ENCODE measurements at places on chromosomes 5 and 9.

DNA sequence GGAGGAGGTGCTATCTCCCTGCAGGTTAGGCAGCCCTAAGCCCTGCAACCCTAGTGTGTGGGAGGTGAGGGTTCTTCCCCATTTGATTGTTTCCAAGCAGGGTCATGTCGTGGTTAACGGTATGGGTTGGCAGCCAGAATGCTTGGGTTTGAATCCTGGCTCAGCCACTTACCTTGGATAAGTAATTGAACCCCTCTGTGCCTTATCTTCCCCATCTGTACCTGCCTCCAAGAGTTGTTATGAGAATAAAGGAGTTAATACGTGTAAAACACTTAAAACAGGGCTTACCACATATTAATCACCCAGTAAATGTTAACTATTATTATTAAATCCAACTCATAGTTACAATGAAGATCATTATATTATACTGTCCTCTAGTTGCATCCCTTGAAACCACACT lies 52.2 kb upstream of the SPATA31E1 start:
- no peak for DNase-seq

GRCh38 chr5:80784451-80784850 lies 129.7 kb upstream of the DHFR start:
- DNase-seq, result no peak

DNA sequence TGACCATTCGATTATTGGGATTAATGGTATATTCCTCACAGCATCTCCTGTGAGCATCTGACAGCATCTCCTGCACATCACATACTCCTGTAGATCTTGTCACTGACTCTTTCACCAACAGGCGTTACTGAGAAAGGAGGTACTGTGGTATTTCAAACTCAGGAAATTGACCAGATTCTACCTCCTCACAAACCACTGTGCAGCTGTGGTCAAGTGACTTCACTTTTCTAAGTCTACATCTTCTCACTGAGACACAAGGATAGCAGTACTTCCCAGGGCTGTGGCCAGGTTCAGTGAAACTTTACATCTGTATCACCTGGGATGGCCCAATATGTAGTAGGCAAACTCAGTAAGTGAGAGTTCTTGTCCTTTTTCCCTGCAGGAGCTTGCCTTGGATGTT lies 332.3 kb upstream of the ADAMTSL1 start:
- no peak for DNase-seq

DNA sequence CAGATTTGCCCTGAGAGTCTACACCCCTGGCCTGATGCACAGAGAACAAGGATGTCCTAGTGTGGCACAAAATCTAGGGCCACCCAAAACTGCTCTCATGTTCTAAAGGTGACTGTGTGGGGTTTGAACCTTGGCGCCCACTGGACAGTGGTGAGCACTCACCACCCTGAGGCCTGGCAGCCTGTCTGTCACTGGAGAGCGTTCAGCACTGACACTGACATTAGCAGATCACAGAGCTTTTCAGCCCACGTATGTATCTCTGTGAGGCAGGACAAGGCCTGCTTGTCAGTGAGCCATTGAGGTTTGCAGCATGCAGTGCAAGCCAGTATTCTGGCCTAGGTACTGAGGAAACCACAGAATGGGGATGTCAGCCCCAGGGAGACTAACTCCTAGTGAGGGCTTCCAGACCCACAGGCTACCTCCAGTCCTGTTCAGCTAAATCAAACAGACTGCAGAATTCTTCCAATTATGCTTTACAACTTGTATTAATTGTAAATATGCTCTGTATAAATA lies 38.9 kb upstream of the SLC2A8 start:
- DNase-seq, result peak; percentile 42

DNA sequence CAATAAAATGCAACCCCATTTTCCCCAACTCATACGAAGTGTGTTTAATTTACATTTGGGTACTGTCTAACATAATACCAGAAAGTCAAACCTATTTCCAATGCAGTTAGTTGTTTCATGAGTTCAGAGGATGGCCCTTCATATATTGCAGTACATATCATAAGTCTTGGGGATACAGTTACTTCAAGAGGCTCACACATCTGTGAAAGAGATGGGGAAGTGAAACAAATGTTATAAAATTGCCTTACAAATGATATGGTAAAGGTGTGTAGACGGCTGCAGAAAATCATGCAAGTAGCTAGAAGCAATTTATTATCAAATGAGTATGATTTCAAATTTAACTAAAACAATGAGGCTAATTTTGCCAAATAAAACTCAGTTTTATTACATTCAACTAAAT lies 219.0 kb upstream of the CDH12 start:
- no peak for DNase-seq

DNA sequence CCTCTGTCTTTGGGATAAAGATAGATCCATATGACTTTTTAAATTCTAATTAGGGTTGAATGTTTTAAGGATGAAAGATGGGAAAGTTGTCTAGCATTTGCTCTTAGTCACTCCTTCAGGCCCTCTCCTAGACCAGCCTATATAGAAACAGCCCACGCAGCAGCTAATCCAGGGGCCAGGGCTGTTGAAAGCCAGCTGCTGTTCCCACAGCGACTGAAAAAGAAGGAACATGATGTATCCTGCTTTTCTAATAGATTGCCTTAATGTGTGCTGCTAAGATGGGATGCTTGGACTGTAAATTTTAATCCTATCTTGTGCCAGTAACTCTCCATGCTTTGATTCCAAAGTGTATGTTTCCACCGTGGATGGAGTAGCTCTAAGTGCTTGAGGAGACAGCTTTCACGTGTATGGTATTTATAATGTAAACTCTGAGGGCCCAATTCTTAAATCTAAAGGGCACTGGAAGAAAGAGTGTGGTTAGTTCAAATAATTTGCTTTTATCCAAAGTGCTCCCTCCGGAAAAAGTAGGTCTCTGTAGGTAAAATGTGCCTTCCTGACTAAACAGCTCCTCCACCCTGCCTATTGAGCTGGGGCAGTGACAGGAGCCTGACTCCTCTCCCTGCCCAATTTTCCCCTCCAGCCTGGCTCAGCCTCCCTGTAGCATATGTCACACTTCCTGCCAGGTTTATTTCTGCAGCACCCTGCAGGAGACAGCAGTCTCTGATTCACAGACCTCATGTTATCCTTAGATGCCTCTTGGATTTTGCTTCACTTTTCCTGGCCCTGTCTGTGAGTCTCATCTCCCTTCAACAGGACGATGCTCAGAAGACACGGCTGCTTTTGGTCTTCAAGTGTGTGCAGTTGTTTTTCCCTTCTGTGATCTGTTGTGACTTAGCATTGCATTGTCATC lies 33.2 kb downstream of the SLC36A1 start:
- no peak for DNase-seq

GRCh38 chr9:110389148-110389750 lies 51.6 kb upstream of the TXNDC8 start:
- DNase-seq, result no peak

GRCh38 chr5:54823006-54823405 lies 162.4 kb downstream of the ESM1 start:
- DNase-seq, result no peak

GRCh38 chr5:87399720-87400119 lies 13.0 kb downstream of the CCNH start:
- no peak for DNase-seq

- DNase-seq, result no peak
Observed at GRCh38 chr5:122458278-122458872, 146.3 kb downstream of the SNCAIP start.

GRCh38 chr9:100011062-100011681 lies 87.6 kb downstream of the ERP44 start:
- no peak for DNase-seq

DNA sequence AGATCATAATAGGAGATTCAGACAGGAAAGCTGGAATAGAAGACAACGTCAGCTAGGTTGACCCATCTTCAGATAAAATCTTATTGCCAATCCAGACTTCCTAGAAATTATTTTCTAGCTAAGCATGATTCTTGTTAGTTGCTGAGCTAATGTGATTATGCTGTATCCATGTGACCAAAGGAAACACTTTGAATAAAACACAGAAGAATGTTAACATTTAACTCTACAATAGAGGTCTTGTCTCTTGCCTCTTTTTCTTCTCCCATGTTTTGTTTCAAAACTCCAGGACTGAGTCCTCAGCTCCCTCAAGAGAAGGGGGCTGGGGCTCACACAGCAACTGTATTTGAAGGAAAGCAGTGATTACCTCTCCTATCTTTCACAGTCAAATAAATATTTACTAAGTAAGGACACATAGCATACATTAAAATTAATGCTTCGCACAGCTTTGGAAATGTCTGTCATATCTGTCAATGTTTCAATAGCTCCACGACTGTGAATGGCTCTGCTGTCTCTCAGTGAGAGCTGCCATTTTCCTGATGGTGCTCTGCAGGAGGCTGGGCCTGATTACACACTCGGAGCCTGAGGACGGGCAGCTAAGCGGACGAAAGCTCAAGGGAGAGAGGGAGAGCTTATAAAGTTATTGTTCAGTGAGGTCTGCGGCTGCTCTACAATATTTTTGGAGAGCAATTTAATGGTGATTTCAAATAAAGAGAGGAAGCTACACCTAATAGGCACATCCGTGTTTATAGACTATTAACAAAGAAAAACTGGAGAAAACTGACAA lies 64.8 kb upstream of the ZNF462 start:
- DNase-seq, result no peak

DNA sequence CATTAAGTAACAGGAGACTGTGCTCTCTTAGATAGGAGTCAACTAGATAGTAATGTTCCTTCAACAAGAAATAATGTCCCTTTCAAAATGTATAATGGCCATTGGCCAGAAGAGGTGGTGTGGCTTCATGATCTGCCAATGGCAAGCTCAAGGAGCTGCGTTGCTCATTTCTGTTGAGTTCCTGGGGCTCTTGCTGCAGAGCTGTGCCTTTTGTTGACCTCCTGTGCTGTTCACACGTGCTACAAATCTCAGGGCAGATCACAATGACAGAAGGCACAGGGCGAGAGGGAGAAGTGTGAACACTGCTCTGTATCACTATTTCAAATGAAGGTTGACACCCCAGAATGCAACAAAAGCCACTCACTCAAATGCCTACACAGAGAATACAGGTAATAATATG lies 16.0 kb upstream of the TBC1D2 start:
- DNase-seq, result no peak

DNA sequence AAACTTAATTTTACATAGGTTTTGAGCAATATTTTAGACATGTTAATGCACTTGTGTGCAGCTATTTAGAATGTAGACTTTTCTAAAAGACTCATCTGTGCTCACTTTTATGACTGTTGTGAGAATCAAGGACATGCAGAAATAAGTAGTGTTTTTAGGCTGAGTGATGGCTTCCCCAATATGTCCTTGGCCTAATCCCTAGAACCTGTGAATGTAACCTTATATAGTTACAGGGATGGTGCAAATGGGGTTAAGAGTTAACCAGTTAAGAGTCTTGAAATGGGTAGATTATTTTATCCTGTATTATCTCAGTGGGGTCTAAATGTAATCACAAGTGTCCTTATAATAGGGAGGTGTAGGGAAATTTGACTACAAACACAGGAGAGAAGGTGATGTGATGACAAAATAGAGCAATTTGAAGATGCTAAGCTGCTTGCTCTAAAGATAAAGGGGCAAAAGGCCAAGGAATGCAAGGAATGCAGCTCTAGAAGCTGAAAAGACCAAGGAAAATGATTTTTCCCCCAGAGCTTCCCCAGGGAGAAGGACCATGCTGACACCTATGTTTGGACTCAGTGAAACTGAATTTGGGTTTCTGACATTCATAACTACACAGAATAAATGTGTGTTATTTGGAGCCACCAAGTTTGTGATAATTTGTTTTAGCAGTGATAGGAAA lies 298.0 kb upstream of the PAPPA start:
- DNase-seq, result no peak

GRCh38 chr9:124273427-124274160 lies 15.8 kb downstream of the NEK6 start:
- no peak for DNase-seq

GRCh38 chr5:35904443-35905132 lies 33.8 kb downstream of the CAPSL start:
- DNase-seq, result no peak

DNA sequence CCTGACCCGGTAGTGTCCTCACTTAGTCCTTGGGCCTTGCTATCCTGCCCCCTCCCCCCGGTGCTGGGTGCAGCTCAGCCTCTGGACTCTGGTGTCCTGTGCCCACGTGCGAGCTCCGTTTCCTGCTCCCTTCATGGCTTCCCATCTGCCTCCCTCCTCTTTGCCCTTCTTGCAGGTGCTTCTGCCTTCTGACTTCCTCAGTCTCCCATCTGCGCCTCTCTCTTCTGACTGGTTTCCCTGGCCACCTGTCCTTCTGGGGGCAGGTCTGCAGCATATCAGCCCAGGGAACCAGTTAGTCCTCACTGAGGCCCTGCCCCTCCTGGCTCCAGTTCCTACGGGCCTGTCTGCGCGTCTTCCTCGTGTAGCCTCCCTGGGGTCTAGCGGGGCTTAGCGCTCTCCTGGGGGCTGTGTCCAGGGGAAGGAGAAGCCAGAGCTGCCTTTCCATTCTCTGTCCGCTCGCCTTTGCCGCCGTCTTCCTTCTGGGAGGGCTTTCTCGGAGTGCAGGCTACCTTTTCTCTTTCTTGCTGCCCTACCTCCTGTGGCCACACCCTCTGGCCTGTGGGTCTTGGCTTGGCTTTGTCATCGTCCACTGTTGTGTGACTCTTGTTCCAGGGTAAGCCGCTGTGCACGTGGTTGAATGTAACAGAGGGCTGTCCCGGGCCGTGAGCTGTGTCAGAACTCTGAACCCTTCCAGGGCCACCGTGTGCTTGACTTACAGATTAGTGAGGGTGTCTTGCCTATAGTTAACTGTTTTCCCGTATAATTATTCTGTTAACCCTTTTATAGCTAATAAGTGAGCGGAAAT lies 51.8 kb downstream of the EHMT1 start:
- no peak for DNase-seq

GRCh38 chr5:135930949-135931295 lies 23.9 kb downstream of the LECT2 start:
- no peak for DNase-seq

DNA sequence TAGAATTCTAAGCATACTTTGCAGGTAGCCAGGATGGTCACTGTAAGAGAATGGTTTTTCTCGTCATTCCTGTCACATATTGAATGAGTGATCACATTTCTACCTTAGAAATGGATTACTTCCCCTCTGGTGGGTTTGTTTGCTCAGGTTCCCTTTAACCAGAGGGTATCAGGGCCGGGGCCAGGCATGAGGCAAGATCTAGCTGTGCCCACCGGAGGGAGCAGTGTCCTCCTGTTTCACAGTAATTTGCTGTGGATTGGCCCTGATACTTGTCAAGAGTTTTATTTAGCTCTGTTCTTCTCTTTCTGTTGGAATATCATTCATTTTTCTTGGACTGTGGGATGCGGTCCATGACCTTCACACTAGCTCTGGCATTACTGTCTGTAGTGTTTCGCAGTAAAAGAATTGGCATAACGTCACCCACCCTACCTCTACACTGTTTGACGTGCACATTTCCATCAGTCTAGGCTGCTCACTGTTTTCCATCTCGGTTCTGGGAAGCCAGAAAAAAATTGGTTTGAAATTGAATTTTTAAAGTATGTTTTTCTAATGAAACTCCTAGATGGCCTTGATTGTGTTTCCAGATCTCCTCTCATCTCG lies 42.4 kb upstream of the ZBED3 start:
- DNase-seq, result no peak

- no peak for DNase-seq
Observed at GRCh38 chr5:115571441-115571878, 26.9 kb upstream of the FEM1C start.

GRCh38 chr5:39206630-39207321 lies 12.6 kb downstream of the FYB1 start:
- DNase-seq, result no peak

- no peak for DNase-seq
Observed at GRCh38 chr5:54551292-54551691, 33.7 kb downstream of the SNX18 start.

Data from activated CD8-positive, alpha-beta memory T cell treated with anti-CD3 and anti-CD28 coated beads for 24 hours (primary cell).